ENCODE measurements at places on chromosomes 16 and 17.

DNA sequence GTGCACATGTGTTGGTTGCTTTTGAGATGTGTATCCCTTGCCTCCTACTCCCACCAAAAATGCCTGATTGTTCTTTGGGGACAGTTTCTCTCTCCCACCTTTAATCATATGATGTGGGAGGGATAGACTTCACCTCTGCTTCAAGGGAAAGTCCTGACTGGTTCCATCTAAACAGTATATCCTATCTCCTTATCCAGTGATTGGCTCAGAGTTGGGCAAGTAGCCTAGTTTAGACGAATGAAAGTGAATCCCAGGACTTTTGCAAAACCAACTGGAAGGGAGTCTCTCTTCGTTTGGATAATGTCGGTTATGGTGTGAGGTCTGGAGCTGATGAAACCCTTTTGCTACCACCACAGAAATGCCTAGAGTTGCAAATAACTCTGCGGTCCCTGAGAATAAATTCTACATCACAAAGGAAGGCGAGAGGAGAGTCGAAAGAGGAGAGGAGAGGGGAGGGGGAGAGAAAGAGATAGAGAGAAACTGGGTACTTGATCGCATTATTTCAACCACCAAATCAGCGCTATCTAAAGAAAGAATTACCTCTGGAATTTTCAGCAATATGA lies 77.1 kb upstream of the SALL1 start:
- ATAC-seq, result no peak

DNA sequence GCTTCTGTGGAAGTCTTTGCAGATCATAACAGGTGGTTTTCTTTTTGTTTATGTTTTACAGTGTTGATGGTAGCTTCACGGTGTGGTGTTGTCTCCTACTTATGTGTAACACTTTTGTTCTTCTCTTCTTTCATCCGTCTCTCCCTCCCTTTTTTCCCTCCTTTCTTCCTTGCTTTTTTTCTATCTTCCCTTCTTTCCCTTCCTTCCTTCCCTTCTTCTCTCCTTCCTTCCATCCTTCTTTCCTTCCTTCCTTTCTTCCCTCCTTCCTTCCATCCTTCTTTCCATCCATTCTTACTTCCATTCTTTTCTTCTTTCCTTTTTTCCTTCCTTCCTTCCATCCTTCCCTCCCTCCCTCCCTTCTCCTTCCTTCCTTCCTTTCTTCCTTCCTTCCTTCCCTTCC lies 31.4 kb downstream of the IRX5 start:
- no peak for ATAC-seq

- ATAC-seq, result no peak
Observed at GRCh38 chr17:67413388-67413787, 36.3 kb downstream of the PITPNC1 start.

GRCh38 chr17:12391468-12391867 lies 274.2 kb upstream of the MYOCD start:
- ATAC-seq, result no peak

- ATAC-seq, result no peak
Observed at GRCh38 chr16:84841787-84842300, 22.1 kb downstream of the CRISPLD2 start.

GRCh38 chr17:79777894-79778503 lies at the start of gene CBX2:
Gene CBX2, plus strand, starts transcription at chr17:79778148. Its CDS starts 88 bp downstream, at chr17:79778236.
- ATAC-seq, result peak; percentile 76

DNA sequence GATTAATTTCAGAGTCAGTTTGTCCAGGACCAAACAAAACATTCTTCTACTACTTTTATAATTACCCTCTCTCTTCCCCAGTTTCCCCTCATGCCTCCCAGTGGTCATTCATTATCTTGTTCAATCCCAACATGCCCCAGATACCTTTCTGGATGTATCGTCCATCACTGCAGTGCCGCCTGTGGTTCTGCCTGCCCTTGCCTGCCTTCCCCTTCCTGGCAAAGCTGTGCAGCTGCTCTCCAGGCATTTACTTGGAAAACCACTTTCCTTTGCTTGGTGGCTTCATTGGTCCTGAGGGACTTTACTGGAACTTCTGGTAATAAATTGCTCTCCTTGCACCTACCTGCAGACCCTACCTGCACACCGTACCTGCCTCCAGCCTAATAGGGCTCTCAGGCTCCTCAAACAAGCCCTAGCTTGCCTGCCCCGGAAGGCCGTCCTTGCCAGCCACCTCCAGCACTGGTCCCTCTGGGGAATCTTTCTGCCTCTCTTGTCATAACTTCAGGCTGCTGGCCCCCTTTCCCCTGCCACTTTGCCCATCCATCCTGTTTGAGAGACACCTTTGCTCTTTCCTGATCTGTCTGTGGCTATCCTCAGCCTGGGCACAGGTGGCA lies 19.5 kb upstream of the MSI2 start:
- no peak for ATAC-seq

DNA sequence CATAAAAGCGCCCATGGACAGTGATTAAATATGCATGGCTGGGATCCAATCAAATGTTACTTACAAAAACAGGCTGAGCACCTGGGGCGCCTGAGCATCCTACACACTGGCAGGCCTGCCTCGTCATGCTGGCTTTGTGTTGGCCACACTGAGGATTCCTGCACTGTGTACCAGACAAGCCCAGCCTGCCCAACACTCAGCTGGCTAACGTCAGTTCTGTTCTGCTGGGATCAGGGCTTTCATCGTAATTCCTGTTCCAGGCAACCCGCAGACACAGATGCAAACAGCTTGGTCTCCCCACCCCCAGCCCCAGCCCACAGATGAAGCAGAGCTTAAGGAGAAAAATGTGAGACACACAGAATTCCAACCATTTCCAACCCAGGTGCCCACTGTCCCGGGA lies 30.7 kb downstream of the PIMREG start:
- no peak for ATAC-seq

- ATAC-seq, result peak; percentile 44
Observed at GRCh38 chr17:78137392-78138203, 7.0 kb downstream of the TMC8 start.

DNA sequence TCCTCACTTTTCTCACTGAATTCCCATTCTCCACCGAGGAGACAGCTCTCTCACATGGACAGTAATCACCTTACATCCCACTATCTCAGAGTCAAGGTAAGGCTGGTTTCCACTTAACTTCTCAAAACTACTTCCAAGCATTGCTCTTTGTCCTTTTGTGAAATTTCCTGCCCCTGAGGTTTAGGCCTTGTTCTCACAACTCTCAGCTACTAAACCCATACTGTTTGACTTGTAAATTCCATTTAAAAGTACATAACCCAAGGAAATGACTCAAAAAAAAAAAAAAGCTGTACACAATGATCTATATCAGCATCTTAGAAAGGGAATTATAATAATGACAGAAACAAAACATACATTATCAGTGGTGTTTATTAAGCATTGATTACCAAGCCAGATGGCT lies 8.8 kb downstream of the CDC27 start:
- no peak for ATAC-seq

DNA sequence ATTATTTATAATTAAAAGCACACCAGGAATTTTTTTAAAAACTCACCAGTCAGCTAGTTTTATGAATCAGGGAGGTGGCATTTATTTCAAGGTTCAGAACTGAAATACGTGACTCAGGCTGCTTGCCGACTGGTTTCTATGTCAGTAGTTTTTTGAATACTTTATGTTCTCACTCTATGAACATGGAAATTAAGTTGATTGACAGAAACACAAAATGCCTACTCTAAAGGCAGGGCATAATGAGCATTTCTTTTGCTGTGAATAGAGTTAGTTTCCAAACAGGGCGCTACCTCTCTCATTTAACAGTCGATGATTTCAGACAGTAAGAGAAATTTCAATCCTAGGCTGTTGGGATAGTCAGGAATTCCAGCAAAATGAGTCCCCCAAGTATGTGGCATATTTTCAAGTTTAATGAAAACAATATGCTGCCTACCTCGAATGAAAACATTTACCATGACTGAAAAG lies 6.7 kb downstream of the HS3ST3B1 start:
- no peak for ATAC-seq

- no peak for ATAC-seq
Observed at GRCh38 chr17:78966910-78967600, 12.7 kb downstream of the LGALS3BP start.

- no peak for ATAC-seq
Observed at GRCh38 chr16:85437166-85438052, 175.7 kb upstream of the GSE1 start.

DNA sequence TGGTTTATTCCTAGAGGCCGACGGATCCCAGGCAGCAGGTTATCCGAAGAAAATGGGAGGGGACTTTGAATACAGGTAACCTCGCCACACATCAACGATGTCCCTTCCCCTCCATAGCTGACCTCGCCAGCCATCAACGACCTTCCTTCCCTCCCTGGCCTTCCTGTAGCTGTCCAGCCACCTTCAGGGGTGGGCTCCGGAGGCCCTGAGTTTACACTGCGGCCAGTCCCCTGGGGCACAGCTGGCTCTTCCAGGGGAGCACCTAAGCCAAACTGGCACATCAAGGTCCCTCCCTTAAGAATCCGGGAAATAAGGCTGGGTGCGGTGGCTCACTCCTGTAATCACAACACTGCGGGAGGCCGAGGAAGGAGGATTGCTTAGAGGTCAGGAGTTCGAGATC lies 10.1 kb upstream of the RPH3AL start:
- no peak for ATAC-seq

DNA sequence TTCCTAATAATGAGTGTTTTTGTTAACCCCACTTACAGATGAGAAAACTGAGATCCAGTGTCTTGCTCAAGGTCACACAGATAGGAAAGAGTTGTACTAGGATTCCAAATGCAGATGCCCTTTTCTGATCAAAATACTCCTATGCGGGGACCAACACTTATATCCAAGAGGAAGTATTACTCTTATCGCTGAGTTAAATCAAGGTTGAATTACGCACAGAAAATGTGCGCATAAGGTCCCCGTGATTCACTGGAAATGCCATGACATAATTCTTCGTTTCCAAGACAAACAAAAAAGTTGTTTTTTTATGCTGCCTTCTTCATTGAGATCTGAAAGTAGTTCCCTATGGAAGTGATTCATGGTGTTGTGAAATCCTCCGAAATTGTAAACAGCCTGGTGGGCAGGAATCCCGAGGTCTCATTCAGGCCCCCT lies 463.8 kb upstream of the HSBP1 start:
- no peak for ATAC-seq

- ATAC-seq, result no peak
Observed at GRCh38 chr16:87734644-87735043, 31.1 kb downstream of the KLHDC4 start.

DNA sequence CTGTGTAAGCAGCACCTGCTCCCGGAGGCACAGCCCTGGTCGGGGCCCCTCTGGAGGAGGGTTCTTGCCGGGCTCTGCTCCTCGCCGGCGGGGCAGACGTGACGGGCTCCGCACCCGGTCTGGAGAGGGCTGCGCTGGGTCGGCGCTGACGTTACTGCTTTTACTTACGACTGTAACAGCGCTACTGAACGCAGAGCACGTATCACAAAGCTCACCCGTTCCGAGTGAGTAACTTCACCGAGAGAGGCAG lies 1.3 kb upstream of the RAB40C start:
- ATAC-seq, result peak; percentile 10

DNA sequence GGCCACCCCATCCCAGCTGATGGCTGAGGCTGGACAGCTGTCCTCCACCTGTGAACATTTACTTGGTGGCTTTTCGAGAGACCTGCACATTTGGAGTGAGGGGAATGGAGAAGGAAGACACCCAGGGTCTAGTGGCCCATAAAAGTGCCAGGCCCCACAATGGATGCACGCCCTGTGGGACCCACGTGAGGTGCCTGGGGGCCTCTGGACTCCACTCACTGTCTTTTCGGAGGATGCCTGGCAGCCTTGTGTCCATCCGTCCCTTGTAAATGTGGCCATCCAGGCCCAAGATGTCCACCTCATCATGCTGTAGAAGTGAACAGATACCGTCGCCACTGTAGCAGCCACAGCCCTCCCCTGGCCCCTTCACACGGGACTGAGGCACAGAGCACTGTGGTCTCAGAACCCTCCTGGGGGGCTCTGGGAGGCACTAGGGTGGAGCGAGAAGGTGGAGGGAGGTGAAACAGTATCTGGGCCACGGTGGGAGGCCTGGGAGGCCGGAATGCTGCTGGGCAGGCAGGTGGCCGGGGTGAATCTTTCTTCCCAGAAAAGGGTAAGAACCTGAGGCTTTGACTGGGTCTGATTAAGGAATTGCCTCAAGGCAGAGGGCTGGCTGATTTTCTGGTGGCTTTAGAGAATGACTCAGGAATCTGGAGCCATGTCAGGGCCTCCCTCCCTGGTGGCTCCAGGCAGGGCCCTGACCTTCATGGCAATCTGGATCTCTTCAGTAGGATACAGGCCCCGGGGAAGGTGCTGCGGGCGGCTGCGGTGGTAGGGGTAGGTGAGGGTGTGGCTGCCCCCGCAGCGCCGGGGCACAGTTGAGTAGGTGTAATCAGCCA lies 11.5 kb downstream of the UBALD2 start:
- no peak for ATAC-seq

DNA sequence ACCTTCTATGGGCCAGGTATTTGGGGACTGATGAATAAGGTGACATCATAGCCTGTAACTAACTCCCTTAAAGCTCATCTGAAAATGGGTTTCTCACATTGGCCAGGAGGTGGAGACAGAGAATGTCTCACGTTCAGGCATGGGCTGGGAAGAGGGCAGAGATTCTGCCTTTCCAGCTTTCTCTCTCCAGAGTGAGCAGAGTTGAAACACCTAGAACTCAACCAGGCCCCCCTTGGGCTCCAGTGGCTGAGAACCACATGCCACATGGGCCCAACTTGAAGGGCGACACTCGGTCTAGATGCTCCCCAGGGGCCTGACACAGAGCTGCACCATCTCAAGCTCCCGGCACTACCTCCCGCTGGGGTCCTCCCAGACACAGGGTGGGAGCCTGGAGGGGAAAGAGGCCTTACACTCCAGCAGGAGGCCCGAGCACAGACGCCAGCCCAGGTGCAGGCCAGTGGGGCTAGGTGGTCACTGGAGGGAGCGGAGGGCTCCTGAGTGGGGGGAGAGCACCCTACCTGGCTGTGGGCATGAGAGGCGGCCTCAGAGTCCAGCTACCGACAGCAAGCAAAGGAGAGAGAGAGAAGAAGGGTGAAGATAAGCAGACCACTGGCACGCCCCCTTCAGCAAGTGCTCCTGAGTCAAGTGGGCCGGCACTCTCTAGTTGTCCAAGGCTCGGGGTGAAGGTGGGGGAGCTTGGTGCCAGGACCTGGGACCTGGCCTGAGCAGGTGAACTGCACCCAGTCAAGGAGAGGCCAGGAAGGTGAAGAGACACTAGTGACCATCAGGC lies 55.9 kb downstream of the MYO18A start:
- peak; percentile 80 for ATAC-seq

GRCh38 chr16:48244080-48244862 lies at the start of gene LONP2:
Gene LONP2, plus strand, starts transcription at chr16:48244300. Its CDS starts 89 bp downstream, at chr16:48244389.
- peak; percentile 98 for ATAC-seq

DNA sequence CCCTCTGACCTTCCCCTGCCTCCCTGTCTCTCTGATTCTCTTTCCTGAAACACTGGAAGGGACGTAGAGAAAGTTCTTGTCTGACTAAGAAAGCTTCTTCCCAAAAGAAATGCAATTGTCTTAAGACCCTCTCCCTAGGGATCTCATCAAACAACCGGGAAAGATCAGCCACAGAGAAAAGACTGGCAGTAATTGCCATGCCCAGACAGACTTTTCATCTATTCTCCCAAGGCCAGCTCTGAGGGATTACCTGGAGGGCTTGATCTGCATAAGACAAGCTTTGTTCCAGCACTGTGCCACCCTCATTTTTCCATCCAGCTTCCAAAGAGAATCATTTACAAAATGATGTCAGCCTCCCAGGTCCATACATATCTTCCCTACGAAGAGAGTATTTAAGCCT lies 38.8 kb upstream of the HS3ST3A1 start:
- ATAC-seq, result no peak

GRCh38 chr16:9500872-9501271 lies 409.4 kb downstream of the HAPSTR1 start:
- no peak for ATAC-seq

Data from stimulated activated memory B cell treated with anti-CD40 and anti-IgM and Interleukin-4, amounts not matched to agents 10 μg/mL and 1 μg/mL and 100 μg/mL, for 72 hours (primary cell).